ENCODE measurements at places on chromosomes 6 and 20.

DNA sequence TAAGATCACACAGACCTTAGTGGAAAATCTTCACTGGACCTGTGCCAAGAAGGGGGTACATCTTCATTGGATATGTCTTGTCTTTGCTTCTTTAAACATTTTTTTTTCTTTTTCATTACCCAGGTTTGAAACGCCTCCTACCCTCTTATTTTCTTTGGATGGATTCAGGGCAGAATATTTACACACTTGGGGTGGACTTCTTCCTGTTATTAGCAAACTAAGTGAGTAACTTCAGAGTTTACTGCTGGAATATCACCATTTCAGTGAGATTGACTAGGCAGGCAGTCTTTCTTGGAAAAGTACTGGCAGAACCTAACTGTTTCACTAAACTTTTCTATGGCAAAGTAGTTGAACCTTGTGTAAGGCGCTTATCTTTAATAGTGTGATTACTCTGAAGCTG is 47.0 kb downstream of the ENPP1 start:
- H3K27me3 ChIP-seq: no peaks in the 10 kb centered on the region
- no peak overlapping the region for H3K27ac ChIP-seq
- no peaks in the 10 kb centered on the region for H3K36me3 ChIP-seq
- no peak for DNase-seq
- no peaks in the 10 kb centered on the region for H3K4me1 ChIP-seq

GRCh38 chr20:39376788-39377187 is 414.6 kb downstream of the DHX35 start:
- no peak for DNase-seq
- no peaks in the 10 kb centered on the region for H3K27me3 ChIP-seq
- H3K4me3 ChIP-seq: no peak overlapping the region
- no peaks in the 10 kb centered on the region for H3K4me1 ChIP-seq
- H3K27ac ChIP-seq: no peak overlapping the region

GRCh38 chr6:152474354-152474753 is 162.8 kb downstream of the SYNE1 start:
- no peak for DNase-seq
- H3K27ac ChIP-seq: no peak overlapping the region
- no peak overlapping the region for H3K4me3 ChIP-seq
- no peaks in the 10 kb centered on the region for H3K4me1 ChIP-seq
- H3K27me3 ChIP-seq: no peaks in the 10 kb centered on the region
- no peaks in the 10 kb centered on the region for H3K36me3 ChIP-seq

- no peaks in the 10 kb centered on the region for H3K27me3 ChIP-seq
- H3K4me1 ChIP-seq: no peaks in the 10 kb centered on the region
- no peak for DNase-seq
- no peak overlapping the region for H3K4me3 ChIP-seq
- H3K27ac ChIP-seq: no peak overlapping the region
Measured at GRCh38 chr6:163207431-163208383, 206.8 kb upstream of the QKI start.

GRCh38 chr6:157790548-157791160 is 32.4 kb upstream of the SNX9 start:
- no peaks in the 10 kb centered on the region for H3K36me3 ChIP-seq
- DNase-seq: no peak
- H3K27me3 ChIP-seq: peaks cover 2% of the 10 kb centered on the region

DNA sequence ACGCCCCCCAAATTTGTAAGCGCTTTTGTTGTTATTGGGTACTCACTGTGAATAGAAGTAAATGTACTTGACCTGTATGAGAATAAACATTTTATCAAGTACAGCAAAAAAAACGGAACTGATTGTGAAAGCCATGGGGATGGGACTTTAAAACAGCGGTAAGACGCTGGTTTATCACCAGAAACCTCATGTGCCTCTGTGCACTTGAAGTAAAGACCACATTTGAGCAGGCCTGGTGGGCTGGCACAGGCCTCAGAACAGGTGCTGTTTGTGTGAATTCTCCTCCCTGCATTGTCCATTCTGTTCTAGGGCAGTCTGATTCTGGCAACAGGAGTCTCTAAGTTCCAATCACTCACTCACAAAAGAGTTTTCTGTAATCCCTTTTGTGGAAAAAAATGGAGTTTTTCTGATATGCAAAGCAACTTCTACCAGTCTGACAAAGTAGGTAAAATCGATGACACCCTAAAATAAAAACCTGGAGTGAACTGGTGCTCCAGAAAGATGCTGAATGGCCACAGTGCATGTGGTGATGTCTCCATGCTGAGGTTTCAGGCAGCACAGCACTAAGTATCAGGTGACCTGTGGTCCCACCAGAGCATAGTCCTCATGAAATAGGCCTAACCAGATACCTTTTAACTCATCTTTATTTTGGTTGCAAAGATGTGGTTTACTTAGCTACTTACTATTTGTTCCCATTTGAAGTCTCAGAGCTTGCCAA is 53.9 kb downstream of the STX7 start:
- peaks cover 3% of the 10 kb centered on the region for H3K27me3 ChIP-seq
- H3K4me3 ChIP-seq: no peak overlapping the region
- DNase-seq: no peak
- H3K4me1 ChIP-seq: no peaks in the 10 kb centered on the region

DNA sequence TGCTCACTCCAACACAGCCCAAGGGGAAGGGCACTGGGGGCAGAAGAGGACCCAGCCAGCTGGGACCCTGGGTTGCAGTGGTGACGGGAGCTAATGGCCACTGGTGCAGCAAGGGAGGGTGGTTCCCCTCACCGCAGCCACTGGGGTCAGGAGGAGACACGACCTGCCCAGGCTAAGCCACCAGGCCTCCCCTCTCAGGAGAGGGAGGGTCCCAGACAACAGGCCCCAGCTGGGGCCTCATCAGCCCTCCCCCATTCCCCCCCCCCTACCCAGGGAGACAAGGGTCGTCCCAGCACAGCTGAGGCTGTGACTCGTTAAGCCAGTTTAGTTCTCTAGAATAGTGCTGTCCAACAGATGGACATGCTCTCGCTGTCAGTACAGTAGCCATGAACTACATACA is 17.3 kb upstream of the MATN4 start:
- no peak for DNase-seq
- H3K27me3 ChIP-seq: peaks cover 3% of the 10 kb centered on the region
- H3K27ac ChIP-seq: no peak overlapping the region
- no peak overlapping the region for H3K4me3 ChIP-seq
- peaks cover 5% of the 10 kb centered on the region for H3K4me1 ChIP-seq

Data from endothelial cell (in vitro differentiated cells).